ENCODE measurements at places on chromosomes 5 and 9. TPM values are rescaled to one million over a fixed set of nuclear protein-coding genes. Genes with fewer than 3 reads are reported as not detected.

TNFSF15 gene
- 0.03 TPM for total RNA-seq

SPINK1 gene
- total RNA-seq, result 0.66 TPM

ARID3C gene
- 0.36 TPM for total RNA-seq

ABCA1 gene
- 85.7 TPM for total RNA-seq

BAAT gene
- total RNA-seq, result 0.07 TPM

ZNF622 gene
- total RNA-seq, result 36.6 TPM

Data from smooth muscle cell of the pulmonary artery (primary cell).